Stimulated activated CD4-positive, alpha-beta T cell treated with anti-CD3 and anti-CD28 coated beads, Interleukin-4, amount 100 ng/mL, for 1 hour (primary cell): ENCODE measurements at places on chromosomes 3 and 15.

DNA sequence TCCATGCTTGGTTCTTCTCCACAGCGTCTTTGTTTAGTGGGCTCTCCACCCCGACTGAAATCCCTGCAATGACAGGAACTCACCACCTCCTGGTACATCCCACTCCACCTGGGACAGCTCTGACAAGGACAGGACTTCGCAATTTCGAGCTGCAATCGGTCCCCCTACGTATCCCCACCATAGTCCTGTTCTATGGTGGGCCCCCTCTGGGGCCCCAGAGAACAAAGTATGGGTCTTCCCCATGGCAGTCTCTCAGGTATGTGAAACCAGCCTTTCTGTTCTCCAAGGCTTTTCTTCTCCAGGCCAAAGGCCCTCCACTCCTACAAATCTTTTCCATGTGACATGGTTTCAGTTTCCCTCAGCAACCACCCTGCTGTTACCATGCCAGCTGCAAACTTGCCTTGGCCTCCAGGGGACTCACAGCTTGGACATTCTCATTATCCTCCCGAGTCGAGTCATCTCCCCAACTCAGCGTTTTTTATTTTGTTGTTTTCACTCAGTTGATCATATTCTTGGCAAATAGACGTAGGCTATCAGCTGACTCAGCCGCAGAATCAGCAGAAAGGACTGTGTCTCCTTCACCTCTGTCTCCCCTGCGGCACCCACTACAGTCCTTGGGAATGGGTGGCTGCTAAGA lies 233.3 kb downstream of the OPA1 start:
- DNase-seq = no peak

DNA sequence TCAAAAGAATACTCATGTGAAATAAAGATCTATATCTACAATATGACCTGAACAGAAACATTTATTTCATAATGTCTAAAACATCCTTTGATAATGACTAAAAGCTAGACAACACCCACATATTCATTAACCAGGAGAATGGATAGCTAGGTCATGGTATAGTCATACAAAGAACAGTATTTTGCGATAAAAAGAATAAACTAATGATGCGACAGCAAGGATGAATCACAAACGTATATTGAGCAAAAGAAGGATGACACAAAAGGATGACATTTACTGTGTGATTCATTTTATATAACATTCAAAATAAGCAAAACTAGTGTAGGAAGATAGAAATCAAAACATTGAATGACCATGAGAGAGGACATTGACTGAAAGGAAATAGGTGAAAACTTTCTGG lies 1233.1 kb downstream of the OTOL1 start:
- no peak for DNase-seq

GRCh38 chr15:82874267-82874666 lies 64.8 kb downstream of the WHAMM start:
- no peak for DNase-seq

DNA sequence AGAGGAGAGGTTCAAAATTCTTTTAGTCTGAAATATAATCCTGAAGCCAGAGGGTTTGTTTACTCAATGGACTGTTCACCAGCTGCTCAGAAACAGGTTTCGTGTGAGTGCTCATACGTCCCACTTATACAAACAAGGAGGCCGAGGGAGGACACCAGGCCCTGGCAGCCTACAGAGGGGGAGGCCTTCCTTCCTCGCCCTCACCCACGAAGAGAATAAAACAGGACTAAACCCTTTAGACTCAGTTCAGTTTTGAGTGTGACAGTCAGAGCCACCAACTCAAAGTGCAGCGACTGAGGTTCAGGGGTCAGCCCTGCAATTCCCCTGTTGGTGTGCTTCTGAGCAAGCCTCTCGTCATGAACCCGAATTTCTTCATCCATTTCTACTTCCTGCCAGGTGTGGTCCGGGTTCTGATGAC lies 17.3 kb downstream of the FAM174B start:
- DNase-seq = no peak

DNA sequence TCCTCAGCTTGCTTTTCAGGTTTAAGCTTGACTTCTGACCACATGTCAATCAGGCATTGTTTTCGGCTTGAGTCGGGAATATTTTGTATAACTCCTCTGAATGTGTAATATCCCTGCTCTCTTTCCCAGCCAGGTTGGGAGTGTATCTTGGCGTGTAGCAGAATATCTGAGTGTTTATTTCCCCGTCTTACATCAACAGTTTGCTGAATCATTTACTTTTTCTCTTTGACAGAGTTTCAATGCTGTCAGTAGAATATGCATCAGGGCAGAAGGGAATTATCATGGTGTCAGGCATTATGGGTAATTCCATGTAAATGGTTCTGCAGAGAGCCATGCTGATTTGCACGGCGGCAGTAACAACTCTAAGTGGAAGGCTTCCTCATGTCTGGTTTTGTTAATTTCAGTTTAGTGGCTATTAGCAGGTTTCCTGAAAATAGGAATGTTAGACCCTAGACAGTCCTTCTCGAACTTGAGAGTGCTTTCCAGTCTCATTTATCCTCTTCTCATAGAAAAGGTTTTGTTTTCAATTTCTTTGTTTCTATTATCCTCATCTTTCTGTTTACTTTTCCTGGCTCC lies 566.3 kb downstream of the AGBL1 start:
- DNase-seq = no peak

- no peak for DNase-seq
Observed at GRCh38 chr15:84797212-84797611, 19.9 kb upstream of the ALPK3 start.
